ENCODE measurements at places on chromosomes 3 and 15. TPM values are rescaled to one million over a fixed set of nuclear protein-coding genes. Genes with fewer than 3 reads are reported as not detected.

GP5 gene
- total RNA-seq, result 0.17 TPM

TNIK gene
- total RNA-seq, result 22.2 TPM

PRKCD gene
- total RNA-seq, result 7.3 TPM

RTP4 gene
- total RNA-seq, result 2.8 TPM

IGSF10 gene
- total RNA-seq, result 1.3 TPM

GRAMD1C gene
- 7.1 TPM for total RNA-seq

TMEM212 gene
- total RNA-seq, result not detected

FURIN gene
- total RNA-seq, result 45.2 TPM

ADGRG7 gene
- not detected for total RNA-seq

ENTPD3 gene
- not detected for total RNA-seq

TYRO3 gene
- total RNA-seq, result 18.0 TPM

FBXO22 gene
- 46.4 TPM for total RNA-seq

Measured in smooth muscle cell of trachea (primary cell).